ENCODE measurements at places on chromosomes 1 and 21.

- no peak for DNase-seq
Observed at GRCh38 chr1:110956586-110956985, 7.1 kb downstream of the LRIF1 start.

GRCh38 chr21:31667639-31668038 is 8.1 kb downstream of the SOD1 start:
- no peak for DNase-seq

DNA sequence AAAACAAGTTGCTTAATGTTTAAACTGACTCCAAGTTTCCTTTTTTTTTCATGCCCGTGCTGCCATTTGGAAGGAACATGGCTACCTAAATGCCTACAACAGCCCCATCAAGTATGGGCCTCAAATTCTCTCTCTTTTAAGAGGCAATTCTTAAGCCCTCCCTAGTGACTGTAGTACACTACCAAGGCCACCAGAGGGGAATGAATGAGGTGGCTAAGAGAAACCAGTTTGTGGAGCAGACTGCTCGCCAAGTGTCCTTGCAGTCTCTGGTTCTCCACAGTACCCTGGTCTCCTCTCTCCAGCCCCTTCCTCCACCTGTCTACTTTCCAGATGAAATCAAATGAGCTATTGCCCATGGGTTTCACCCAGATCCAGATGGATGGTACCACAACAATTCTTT is 1809.6 kb downstream of the BRINP3 start:
- no peak for DNase-seq

- no peak for DNase-seq
Observed at GRCh38 chr1:67209521-67209920, 43.3 kb downstream of the IL23R start.

- DNase-seq = no peak
Observed at GRCh38 chr1:114690148-114690547, 5.2 kb downstream of the AMPD1 start.

DNA sequence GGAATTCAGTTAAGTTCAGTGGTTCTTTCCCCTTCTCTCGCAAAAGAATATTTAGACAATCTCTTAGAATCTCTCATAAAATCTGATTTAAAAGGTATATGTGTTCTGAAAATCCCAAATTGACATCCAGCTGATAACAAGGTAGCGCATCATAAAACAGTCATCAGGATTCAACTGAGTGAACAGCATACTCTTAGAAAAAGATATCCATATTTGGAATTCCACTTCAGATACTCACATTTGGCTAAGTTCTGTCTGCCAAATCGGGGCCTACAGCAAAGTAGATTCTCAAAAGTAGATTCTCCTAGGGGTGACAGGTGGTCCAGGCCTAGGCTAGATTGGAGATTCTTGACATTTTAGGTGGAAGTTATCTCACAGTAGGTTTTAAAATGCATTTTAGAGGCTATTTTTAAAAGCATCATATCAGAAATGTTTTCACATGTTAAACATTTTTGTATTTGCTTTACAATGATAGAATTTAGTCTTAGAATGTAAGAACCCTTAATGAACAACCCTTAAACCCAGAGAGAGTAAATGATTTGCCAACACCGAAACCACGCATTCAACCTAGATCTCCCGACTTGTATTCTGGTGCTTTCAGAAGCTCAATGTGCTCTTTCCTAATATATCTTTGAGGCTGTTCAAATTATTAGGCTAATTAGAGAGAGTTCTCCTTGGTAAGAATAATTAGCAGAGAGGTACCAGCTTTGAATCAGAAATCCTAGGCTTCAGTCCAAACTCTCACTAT is 318.9 kb downstream of the LMO4 start:
- no peak for DNase-seq

DNA sequence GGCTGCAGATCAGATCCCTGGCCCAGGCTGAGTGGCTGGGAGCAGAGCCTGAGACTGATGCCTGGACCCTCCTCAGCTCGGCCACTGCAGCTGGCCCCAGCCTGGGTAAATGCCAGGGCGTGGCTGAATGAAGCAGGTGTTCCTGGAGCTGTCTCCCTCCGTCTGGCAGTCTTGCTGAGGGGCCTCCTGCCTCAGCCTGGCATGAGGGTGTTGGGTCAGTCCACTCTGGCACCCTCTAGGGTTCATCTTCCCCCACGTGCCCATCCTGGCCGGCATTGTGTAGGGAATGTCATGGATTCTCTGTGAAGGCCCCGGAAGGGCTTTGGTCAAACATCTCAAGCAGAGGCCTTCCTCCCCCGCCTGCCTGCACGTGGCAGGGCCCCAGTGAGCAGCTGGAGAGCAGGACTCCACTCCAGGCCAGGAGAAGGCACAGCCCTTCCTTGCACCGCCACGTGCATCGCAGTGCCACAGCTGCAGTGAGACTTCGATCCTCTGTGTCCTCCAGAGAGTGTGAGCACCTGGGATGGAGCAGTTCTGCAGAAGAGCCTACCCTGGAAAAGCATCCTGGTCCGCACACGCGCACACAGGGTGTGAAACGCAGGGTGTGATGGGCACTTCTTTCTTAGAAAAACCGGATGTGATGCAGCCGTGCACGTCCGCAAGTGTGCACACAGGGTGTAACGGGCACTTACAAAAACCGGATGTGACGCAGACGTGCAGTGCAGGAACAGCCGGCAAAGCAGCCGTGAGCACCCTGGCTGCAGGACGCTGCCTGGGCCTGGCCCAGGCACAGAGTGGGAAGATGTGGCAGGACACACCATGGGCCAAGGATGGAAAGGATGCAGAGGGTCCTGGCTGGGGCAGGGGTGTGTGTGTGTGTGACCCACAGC is 4.6 kb upstream of the KRTAP10-4 start:
- DNase-seq = no peak

- peak; percentile 60 for DNase-seq
Observed at GRCh38 chr21:40466893-40467483, 380.0 kb downstream of the DSCAM start.

DNA sequence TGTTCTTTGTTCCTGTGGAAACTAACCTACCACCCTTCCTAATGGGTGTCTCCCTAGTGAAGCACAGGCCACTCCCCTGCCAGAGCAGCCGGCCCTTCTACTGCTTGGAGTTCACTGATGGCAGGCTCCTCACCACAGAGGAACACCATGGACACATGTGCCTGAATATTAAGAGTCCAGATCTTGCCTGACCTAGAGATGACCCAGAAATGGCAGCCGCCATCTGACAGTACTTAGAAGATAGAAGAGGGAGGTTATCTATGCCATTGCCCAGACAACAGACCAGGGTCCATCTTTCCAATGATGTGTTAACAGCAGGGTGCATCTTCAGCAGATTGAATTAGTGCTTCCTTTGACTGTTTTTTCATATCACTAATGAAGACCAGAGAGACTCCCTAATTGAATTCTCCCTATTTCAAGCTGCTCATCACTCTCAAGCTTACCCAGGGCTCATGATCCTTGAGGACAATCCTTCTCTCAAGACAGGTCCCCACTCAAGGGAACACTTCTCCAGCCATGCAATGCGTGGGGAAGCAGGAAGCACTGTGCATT is 59.8 kb downstream of the PLEKHA6 start:
- no peak for DNase-seq

DNA sequence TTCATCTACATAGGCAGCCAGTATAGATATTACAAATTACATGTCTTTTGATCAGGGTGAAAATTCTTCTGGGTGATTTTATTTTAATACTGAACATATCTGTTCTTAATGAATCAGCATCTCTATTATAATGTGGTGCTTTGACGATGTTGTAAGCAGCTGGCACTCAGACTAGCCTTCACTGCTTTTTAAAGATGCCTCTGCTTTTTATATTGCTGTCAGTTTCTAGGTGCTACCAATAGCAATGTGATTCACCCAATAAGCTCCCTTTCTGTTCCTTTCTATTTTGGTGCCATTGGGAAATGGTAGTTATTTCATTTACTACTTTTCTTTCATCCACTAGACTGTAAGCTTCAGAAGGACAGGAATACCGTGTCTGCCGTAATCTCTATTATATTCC is 11.1 kb upstream of the ANGPTL1 start:
- DNase-seq = no peak

DNA sequence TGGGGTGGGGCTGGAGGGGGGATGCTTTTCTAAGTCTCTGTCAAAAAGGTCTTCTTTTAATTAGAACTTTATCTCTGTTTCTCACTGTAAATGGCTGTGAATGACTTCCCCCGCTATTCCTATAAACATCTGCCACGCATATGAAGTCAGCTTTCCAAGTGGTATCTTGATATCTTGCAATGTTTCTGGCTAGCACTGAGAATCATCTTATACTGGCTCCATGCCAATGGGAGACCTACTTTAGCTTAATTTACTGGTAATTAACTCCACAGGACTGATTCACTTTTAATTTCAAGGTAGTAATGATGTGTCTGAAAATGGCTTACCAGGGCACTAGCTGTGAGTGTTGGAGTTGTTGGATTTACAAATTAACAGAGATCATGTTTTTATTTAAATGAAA is 4.3 kb downstream of the GPR88 start:
- no peak for DNase-seq

GRCh38 chr21:40620386-40621145 is 226.4 kb downstream of the DSCAM start:
- DNase-seq = no peak

DNA sequence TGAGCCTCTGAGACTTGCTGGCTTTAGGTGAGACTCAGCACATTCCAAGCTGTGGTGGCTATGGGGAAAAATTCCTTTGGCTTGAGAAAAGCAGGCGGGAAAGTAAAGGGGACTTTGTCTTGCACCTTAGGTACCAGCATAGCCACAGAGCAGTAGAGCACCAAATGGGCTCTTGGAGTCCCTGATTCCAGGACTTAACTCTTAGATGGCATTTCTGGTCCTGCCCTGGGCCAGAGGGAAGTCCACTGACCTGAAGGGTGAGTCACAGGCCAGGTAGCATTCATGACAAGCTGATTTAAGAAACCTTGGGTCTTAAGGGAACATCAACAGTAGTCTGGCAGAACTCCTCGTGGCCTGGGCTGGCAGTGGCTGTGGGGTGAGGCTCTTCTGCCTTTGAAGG is 344.7 kb downstream of the DUSP10 start:
- DNase-seq = no peak

DNA sequence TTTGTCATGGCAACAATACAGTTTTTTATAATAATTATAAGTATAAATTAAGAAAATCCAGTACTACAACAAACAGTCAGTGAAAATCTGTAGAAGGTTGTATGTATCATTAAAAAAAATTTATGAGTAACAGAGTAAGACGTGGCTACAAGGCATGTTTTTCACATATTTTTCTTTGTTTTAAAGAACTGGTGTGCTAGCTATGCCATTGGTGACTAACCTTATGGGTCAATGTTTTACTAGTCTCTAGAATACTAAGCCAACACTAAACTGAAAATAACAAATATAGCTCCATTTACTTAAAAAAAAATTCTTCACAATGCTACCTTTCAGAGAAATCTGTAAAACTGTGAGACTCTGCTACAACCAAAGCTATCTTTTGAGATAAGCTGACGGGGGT is 261.5 kb downstream of the ADGRL2 start:
- no peak for DNase-seq

DNA sequence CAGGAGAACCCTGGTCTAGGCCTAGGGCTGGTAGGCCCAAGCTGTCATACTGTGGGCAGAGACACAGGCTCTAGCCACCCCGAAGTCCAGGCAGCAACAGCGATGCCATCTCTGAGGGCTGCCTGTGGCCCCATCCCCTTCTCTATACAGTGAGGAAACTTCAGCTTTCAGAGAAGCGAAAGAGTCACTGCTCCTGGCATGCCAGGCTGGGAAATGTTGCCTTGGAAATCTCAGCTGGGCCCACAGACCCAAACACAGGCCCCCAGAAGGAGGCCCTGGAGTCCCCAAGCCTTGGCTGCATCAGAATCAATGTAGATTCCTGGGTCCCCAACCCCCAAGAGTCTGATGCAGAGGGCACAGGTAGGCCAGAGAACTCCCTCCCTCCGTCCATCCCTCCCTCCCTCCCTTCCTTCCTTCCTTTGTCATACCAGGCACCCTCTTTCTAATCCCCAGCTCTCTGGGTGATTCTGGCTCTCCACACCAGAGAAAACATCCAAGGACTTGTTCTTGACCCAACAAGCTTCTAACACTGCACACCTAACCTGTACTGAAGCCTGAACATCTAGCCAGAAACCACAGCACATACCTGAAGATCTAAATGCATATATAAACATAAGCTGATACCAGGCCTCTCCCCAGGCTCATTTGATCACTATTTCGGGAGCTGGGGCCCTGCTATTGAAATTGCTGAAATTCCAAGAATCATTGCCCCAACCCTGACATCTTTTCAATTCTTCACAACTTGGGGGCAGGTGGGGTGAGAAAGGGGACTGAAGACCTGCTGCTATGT is 143.2 kb upstream of the EDN2 start:
- DNase-seq = no peak
